ENCODE measurements at places on chromosomes 11 and 22.

DNA sequence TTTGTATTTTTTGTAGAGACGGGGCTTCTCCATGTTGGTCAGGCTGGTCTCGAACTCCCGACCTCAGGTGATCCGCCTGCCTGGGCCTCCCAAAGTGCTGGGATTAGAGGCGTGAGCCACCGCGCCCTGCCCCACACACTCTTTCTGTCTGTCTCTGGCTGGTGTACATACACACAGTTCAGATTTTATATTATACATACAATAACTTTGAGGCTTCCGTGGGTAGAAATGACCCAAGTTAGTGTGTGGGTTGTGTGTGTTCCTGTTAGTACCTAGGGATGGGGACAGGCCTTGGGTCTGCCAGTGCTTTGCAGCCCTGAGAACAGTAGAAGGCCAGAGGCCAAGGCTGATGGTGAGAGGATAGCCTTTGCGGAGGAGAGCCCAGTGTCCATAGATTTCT, 2.8 kb downstream of the ZBTB16 start:
- DNase-seq: no peak

DNA sequence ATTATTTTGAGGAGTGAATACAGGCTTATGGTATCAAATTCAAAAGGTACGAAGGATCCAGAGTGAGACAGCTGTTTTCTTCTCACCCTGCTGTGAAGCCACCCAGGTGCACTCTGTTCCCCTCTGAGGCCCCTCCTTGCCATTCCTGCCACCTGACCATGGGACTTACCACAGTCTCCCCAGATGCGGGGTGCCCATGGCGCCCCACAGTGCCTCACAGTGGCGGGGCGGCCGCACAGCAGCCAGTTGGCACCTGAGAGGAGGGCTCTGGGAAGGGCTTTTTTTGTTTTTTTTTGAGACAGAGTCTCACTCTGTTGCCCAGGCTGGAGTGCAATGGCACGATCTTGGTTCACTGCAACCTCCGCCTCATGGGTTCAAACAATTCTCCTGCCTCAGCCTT, 151.7 kb downstream of the CEP164 start:
- DNase-seq: no peak

- DNase-seq: no peak
Observed at GRCh38 chr22:17810570-17811116, 36.4 kb upstream of the BID start.

GRCh38 chr11:122341477-122341876, 225.5 kb upstream of the BLID start:
- no peak for DNase-seq

DNA sequence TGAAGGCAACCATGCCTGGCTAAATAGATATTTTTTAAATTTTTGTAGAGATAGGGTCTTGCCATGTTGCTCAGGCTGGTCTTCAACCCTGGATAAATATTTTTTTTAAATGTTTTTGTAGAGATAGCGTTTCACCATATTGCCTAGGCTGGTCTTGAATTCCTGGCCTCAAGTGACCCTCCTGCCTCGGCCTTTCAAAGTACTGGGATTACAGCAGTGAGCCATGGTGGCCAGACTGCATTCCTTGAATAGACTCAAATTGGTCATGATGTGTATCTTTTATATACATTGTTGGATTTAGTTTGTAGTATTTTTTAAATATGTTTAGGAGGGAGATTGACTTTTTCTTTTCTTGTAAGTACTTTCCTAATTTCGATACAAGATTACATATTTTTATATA, 325.7 kb upstream of the C11orf87 start:
- DNase-seq: no peak

Data from activated naive CD8-positive, alpha-beta T cell treated with anti-CD3 and anti-CD28 coated beads, Interleukin-2, amount 10 ng/mL, durations not matched to agents 7 days and 5 days (primary cell).